Cardiac muscle cell (in vitro differentiated cells and primary cell): ENCODE measurements at places on chromosomes 3 and 15. TPM values are rescaled to one million over a fixed set of nuclear protein-coding genes. Genes with fewer than 3 reads are reported as not detected.

DNA sequence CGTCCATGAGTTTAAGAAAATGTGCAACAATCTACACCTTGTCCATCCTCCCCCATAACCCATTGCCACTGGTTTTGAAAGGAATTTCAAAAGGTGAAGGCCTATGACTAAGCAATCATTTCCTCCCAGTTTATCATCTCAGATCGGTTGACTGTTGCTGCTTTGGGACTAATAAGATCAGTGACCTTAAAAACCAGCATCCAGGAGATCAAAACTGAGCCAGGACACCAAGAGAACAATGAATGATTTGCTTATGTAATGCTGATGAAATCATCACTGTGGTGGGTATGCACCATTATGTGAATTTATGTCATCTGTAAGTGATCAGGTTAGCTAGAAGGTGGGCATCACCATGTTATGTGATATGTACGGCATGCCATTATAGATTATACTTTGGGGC is 195.5 kb downstream of the SSR3 start:
- H3K27me3 ChIP-seq = no peaks in the 10 kb centered on the region
- peaks cover 9% of the 10 kb centered on the region for H3K4me1 ChIP-seq
- H3K36me3 ChIP-seq = no peaks in the 10 kb centered on the region
- no peak overlapping the region for H3K4me3 ChIP-seq
- H3K27ac ChIP-seq = no peak overlapping the region

GRCh38 chr15:31366169-31366734 is 39.6 kb downstream of the KLF13 start:
- H3K36me3 ChIP-seq = no peaks in the 10 kb centered on the region
- peaks cover 57% of the 10 kb centered on the region for H3K4me1 ChIP-seq
- H3K4me3 ChIP-seq = no peak overlapping the region
- DNase-seq = no peak

The CYP1A2 gene
- polyA plus RNA-seq = not detected in 2 replicates

The SLITRK3 gene
- polyA plus RNA-seq = 0.24 TPM in 1 of 2 replicates, not detected in the other

DNA sequence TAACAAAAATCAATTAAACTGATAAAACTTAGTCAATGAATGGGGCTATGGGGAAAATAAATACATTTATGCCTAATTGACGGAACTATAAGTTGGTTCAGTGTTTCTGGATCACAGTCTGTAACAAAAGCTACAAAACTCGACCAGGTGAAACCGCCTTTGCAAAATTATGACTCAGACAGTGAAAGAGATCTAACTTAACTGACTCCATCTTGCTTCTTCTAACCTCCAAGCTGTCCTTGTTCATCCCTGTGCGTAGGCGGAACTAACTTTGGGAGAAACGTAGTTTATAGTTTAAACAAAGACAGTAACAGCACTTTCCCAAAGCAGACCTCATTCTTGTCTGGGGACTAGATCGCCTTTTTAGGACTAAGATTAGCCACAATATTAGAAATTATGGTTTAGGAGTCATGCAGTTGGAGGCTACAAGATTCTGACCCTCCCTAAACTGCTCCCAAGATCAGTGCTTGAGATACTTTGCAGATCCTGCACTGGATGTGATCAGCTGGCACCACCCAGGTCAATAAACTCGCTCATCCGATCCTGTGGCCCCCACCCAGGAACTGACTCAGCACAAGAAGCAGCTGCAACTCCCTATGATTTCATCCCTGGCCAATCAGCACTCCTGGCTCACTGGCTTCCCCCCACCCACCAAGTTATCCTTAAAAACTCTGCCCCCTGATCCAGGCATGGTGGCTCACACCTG is 7.2 kb upstream of the MFGE8 start:
- no peak for DNase-seq
- no peaks in the 10 kb centered on the region for H3K4me1 ChIP-seq
- H3K27me3 ChIP-seq = no peaks in the 10 kb centered on the region
- no peak overlapping the region for H3K4me3 ChIP-seq
- no peaks in the 10 kb centered on the region for H3K36me3 ChIP-seq

DNA sequence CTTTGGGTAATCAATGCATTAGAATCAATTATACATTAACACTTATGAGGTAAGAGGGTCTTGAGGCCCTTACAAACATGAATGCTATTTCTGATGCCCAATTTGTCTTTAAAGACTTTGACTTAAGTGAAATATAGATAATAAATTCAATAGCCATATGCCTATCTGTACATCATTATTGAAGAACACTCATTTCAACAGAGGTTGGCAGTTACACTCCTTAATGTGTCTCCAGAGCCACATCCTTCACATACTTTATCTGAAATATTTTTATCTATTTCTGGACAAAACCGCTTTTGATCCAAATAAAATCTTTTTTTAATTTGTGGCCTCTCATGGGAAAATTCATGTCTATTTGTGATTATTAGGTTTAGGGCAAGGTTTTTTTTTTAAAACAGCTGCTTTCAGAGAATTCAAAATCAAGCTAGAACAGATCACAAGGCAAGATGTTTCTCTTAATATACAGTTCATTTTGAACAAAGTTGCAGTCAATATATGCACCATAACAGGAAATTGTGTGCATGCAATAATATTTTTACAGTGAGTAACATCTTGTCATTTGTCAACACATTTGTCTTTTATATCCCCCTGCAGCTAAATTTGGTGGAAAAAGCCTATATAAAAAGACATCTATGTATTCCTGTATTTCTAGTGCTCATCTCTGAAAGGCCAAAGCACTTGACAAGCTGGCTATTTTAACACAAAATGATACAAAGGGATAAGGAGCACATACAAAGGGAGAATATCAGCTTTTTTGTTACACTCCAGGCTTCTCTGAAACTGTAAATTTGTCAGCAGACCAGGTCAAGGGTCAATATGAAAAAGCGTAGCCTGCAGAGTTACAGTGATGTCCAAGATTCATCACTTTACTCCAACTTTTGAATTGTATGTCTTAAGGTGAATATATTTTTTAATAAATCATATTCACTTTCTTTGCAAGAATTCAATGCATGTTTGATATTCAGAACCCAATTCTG is 146.2 kb upstream of the DPH6 start:
- H3K27ac ChIP-seq = peak overlapping the region; percentile 57
- no peak for DNase-seq
- H3K4me1 ChIP-seq = peaks cover 54% of the 10 kb centered on the region
- H3K27me3 ChIP-seq = no peaks in the 10 kb centered on the region

The RAB6B gene
- polyA plus RNA-seq = 3.0 TPM in 2 replicates

The RTP1 gene
- polyA plus RNA-seq = not detected in 2 replicates

- H3K27ac ChIP-seq = no peak overlapping the region
- peak; percentile 76 for DNase-seq
- H3K27me3 ChIP-seq = no peaks in the 10 kb centered on the region
- no peak overlapping the region for H3K4me3 ChIP-seq
- peaks cover 56% of the 10 kb centered on the region for H3K36me3 ChIP-seq
Observed at GRCh38 chr3:160413613-160414248, 14.3 kb downstream of the SMC4 start.

GRCh38 chr3:30352410-30353318 is 253.7 kb upstream of the TGFBR2 start:
- no peaks in the 10 kb centered on the region for H3K27me3 ChIP-seq
- no peaks in the 10 kb centered on the region for H3K36me3 ChIP-seq
- H3K27ac ChIP-seq = no peak overlapping the region
- no peak overlapping the region for H3K4me3 ChIP-seq
- no peak for DNase-seq

DNA sequence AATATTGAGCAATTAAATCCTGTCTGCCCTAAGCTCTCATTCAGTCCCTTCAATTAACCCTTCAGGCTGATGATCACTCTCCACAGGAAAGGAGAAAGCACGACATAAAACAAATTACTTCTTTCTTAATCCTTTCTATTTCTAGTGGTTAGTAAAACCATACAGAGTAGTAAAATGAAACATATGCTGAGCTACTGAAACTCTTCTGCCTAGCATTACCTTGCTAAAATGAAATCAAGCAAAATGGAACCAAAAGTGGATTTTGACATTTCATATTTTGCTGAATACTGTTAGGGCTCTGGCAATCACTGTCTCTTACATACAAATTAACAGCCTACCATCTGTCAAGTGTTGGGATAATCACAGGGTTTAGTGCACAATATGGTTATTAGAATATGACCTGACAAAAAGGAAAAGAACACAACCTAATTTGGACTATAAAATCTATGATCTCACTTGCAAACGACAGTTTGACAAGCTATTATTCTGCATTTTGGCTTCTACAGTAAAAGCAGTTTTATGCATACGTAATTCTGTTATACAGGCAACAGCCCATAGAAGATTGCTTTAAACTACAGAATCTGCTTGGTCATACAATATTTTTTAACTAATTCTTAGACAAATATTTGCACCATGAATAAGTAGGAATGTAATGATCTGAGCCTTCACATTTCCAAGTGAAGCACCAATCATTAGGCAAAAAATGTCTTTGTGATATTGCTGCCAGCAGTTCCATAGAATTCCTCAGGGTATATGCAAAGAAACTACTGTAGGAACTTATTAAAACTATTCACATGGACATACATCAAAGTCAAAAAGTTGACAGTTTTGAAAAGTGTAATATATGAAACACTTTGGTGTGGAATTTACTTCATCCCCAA is 105.0 kb downstream of the FHIT start:
- H3K4me3 ChIP-seq = no peak overlapping the region
- H3K36me3 ChIP-seq = no peaks in the 10 kb centered on the region
- no peaks in the 10 kb centered on the region for H3K27me3 ChIP-seq
- DNase-seq = no peak
- H3K27ac ChIP-seq = no peak overlapping the region
- H3K4me1 ChIP-seq = no peaks in the 10 kb centered on the region

DNA sequence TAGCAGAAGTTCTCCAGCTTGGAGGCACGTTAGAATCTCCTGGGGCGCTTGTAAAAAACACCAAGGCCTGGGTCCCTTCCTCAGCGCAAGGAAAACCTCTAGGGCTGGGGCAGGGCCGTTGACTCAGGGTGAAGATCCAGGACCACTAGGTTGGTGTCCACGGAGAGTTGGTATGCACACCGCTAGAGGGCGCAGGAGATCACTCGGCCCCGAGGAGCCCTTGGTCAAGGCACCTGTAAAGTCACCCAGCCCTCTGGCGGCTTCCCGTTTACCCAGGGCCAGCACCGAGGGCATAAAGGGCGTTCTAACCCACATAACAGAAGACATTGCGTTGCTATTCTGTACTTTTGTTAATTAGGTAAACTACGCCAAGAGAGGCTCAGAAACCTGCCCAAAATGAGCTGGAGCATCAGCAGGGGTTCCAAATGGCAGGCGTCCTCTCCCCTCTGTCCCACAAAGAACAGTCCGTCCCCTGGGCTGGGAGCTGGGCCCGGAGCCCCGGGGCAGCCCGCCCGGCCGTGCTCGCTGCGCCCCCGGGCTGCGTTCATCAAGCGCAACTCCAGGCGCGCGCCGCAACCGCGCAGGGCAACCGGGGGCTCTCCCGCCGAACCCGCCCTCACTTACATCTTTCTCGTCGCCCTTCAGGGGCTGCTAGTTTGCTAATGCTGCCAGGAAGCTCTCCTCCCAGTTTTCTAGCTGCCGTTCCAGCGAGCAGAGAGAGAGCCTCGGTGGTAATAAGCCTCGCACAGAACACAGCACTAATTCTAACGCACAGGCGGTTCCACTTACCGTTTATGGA is 332.1 kb downstream of the ARRDC4 start:
- H3K36me3 ChIP-seq = no peaks in the 10 kb centered on the region
- peaks cover 34% of the 10 kb centered on the region for H3K27me3 ChIP-seq
- DNase-seq = peak; percentile 12
- H3K27ac ChIP-seq = no peak overlapping the region
- H3K4me1 ChIP-seq = no peaks in the 10 kb centered on the region

The KLF15 gene
- polyA plus RNA-seq = 0.75 and 6.3 TPM in 2 replicates
